ENCODE measurements at places on chromosomes 6 and 20.

DNA sequence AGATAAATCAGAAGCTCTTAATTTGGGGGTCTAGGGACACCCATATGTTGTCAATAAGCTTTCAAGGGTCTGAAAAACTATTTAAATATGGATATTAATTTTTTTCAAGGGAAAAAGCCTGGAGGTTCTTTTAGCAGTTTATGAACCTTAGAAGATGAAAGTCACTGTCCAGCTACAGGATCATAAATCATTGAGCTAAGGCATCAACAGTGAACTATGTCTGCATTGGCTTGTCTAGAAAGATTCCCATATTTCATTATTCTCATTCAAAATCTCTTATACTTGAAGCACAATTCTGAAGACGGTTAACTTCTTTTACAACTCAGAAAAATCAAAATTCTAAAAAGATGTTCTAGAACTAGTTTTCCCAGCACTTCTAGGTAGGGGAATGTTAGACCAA lies 34.9 kb upstream of the SNX9 start:
- DNase-seq = no peak

DNA sequence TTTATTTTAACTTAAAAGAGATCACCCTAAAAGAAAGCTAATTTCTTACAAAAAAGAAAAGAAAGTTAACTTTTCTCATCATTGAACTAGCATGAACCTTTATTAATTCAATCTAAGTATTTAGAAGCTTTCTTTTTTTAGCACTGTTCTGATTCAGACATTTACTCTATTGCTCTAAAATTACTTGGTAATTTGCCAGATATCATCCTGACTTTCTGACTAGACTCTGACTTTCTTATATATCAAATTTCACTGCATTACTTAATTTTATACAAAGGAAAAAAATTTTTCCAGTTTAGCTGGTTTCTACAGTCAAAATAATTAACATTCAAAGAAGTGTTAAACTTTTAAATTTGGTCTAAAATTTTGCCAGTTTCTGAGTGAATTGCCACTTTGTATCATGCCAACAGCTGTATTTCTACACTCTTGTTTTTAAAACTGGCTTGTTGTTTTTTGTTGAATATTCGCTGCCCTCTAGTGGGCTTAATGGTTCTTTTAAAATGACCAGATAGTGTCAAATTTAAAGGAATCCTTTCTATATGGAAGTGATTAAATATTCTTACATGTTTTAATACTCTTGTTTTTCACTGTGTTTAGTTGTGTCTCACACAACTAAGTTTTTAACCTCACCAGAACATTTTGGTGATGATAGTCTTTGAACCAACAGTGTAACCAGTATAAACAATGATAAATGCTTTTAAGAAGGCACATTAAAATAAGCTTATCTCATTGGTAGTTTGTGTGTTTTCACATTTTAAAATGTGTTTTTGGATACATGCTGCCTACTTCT lies 102.0 kb downstream of the POPDC3 start:
- no peak for DNase-seq

DNA sequence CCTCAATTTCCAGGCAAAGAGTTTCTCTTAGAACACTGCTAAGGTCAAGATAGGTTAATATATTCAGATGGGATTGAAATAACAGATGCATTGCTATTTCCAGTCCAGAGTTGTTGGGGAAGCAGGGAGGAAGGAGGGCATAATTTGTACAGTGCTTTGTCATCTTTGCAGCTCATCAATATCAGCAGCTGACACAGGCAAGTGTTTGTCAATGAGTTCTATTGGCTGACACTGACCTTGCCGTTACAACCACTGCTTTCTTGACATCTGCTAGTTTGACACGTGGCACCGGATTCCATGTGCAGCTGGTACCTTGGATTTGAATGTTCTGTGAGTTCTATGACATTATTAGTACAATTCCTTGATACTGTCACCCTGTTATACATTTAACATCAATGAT lies 28.0 kb upstream of the MLIP start:
- no peak for DNase-seq

- DNase-seq = peak; percentile 31
Observed at GRCh38 chr6:42520786-42521607, 42.8 kb upstream of the UBR2 start.

DNA sequence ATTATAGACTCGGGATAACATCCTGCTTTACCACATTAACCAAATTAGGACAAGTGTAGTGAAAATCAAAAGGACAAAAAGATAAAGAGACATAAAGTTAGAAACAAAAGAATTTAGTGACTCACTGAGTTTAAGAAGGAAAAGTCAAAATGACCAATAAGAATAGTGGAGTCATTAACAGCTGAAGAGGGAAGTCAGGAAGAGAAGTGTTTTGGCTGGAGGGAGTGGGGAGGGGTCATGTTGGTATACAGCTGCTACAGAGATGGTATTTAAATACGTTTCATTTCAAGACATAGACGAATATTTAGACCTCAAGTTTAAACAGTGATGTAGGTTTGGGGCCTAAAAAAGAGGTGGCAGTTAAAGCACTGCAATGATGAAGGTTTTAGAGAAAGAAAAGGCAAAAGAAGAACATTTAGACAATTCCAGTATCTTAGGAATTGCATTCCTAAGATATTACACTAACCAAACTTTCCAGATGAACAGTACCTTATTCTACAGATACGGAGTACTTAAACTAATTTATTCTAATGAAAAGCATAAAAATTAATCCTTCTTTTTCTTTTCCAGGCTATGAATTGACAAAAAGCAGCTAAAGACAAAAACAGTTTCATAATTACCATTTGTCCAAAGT lies 10.6 kb downstream of the FKBP5 start:
- DNase-seq = no peak

GRCh38 chr6:136566007-136566487 lies 15.8 kb upstream of the MAP7 start:
- no peak for DNase-seq

GRCh38 chr6:125829433-125829832 lies 38.7 kb downstream of the NCOA7 start:
- no peak for DNase-seq

DNA sequence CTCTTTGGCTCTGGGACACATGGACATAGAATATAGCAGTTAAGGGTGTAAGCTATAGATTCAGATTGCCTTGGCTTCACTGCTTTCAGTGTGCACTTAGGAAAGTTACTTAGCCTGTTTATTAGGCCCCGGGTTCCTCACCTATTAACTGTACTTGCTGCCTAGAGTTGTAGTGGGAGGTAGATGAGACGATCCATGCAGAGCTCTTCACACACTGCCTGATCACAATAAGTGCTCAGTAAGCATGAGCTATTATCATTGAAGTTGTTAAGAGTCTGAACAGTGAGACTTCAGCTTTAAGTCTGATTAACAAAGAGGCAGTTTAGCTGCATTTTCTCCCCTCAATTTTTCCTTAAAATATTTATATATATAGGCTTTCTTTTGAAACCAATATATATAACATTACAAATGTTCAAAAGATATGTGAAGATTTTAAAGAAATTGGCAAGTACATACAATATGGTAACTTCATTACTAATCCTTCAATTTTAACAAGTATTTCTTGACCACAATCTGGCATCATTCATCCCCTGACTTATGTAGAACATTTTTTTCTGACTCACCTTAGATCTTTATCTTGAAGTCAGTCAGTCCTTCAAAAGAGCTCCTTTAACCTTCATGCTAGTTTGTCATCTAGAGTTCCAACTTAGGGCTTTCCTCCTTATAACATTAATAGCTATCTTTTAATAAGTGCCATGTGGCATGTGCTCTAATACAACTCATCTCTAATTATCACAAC lies 20.5 kb upstream of the SUPT3H start:
- no peak for DNase-seq

- no peak for DNase-seq
Observed at GRCh38 chr6:7073082-7073820, 34.5 kb upstream of the RREB1 start.

GRCh38 chr6:110979565-110980101 lies 2.2 kb upstream of the RPF2 start:
- no peak for DNase-seq

DNA sequence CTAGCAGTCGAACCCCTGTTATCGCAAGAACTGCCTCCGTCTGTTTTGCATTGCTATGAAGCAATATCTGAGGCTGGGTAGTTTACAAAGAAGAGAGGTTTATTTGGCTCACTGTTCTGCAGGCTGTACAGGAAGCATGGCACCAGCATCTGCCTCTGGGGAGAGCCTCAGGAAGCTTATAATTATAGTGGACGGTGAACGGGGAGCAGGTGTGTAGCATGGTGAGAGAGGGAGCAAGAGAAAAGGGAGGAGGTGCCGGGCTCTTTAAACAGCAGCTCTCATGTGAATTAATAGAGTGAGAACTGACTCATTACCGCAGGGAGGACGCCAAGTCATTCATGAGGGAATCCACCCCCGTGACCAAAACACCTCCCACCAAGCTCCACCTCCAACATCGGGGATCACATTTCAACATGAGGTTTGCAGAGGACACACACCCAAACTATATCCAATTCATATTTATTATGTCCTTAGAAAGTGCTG lies 172.6 kb upstream of the KCNG1 start:
- peak; percentile 4 for DNase-seq

DNA sequence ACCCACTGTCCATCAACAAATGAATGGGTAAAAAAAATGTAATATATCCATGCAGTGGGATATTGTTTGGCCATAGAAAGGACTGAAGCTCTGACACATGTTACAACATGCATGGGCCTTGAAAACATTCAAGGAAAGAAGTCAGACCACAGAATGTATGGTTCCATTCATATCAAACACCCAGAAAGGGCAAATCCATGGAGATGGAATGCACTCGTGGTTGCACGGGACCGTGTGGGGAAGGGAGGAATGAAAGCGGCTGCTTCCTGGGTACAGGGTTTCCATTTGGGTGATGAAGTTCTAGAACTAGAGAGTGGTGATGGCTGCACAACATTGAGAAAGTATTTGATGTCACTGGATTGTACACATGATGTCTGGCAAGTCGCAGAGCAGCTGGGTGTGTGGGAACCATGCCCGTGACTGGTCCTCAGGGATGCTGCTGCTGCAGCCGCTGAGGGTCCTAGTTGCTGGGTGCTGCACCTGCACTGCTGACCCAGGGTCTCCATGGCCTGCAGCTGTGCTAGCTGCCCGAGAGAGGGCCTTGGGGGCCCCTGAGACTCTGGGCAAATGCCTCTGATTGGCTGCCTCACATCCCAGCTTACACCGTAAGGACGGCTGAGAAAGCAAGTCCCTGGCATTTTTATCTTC lies 220.3 kb downstream of the NRN1 start:
- DNase-seq = no peak

GRCh38 chr6:36856277-36856676 lies 17.0 kb upstream of the CPNE5 start:
- no peak for DNase-seq

DNA sequence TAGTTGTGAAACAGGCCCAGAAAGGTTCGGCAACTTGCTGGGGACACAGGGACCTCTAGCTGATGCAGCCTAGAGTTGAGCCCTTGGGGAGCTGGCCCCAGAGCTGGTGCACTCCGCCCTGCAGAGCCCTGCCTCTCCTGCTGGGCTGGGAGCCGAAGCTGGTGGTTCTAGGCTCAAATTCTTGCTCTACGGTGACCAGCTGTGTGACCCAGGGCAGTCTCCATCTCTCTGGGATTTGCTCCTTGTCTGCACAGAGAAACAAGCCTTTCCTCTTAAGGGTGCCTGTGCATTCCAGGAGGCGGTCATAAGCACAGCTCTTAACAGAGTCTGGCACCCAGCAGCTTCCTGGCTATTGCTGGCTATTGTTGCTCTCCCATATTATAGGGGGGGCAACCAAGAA lies 47.4 kb downstream of the RBM38 start:
- no peak for DNase-seq

GRCh38 chr6:28683945-28684538 lies 158.4 kb downstream of the GPX5 start:
- DNase-seq = no peak

- DNase-seq = peak; percentile 46
Observed at GRCh38 chr6:42017021-42017643, 33.2 kb upstream of the TAF8 start.

DNA sequence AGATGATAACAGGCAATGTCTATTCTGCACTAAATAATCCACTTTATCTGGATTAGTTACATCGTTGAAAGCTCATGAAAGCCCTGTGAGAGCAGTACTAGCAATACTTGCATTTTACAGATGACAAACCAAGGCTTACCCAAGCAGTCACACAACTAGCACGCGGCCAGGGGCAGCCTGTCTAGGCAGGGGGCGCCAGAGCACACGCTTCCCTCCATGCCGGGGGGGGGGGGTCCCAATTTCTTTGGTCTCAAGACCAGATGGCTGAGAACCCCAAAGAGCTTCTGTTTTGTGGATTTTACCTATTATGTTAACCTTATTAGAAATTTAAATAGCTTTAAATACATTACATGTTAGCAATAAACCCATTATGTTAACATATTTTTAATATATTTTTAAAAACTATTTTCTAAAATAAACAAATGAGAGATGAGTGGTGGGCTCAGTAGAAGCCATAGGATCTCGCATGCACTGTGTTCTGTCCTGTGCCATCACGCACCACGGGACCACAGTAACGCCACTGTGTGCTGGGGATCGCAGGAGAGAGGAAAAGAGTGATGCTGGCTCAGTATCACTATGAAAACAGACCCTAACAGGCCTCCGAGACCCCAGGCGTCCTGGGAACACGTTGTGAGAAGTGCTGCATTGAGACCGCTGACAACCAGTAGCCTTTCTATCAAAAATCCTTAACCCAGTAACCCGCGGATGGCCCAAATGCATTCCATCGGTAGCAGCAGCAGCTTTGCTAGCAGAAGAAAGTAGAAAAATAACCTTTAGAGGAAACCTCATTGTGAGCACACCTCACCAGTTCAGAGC lies 5.3 kb upstream of the PRR18 start:
- DNase-seq = no peak

- no peak for DNase-seq
Observed at GRCh38 chr6:7832904-7833750, 77.5 kb downstream of the TXNDC5 start.

GRCh38 chr20:47454298-47455132 lies 47.2 kb upstream of the NCOA3 start:
- DNase-seq = no peak

- no peak for DNase-seq
Observed at GRCh38 chr6:13152764-13153163, 175.6 kb downstream of the TBC1D7 start.

DNA sequence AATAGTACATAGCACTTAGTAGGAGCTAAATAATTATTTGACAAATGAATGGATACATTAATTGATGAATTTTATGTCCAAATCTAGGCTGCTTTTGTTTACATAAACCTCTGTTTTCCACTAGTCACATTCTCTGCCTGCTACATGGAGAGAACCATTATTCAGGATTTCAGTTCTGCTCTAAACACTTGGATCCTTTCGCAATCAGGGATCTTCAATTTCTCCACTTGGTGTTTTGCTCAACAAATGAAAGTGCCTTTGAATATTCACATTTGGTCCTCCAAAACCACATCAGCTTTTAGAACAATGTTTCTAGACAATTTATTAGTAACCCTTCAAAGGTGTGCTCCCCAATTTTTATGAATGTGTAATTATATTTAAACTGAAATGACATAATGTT lies 30.6 kb upstream of the HLA-DQB1 start:
- no peak for DNase-seq

- no peak for DNase-seq
Observed at GRCh38 chr6:169845426-169846285, 94.2 kb downstream of the ERMARD start.

GRCh38 chr6:49541210-49541724 lies 9.2 kb upstream of the C6orf141 start:
- no peak for DNase-seq

GRCh38 chr20:48277266-48277665 lies 492.0 kb upstream of the SULF2 start:
- no peak for DNase-seq

GRCh38 chr6:133584823-133585222 lies 304.1 kb upstream of the TCF21 start:
- no peak for DNase-seq

- DNase-seq = no peak
Observed at GRCh38 chr6:122422614-122423267, 23.3 kb downstream of the HSF2 start.
